ENCODE measurements at places on chromosomes 1 and 21. TPM values are rescaled to one million over a fixed set of nuclear protein-coding genes. Genes with fewer than 3 reads are reported as not detected.
A peak's percentile ranks its signal among the peaks of the same experiment; 100 is the strongest.

The ADGRL2 gene
- 21.4 TPM for total RNA-seq

DNA sequence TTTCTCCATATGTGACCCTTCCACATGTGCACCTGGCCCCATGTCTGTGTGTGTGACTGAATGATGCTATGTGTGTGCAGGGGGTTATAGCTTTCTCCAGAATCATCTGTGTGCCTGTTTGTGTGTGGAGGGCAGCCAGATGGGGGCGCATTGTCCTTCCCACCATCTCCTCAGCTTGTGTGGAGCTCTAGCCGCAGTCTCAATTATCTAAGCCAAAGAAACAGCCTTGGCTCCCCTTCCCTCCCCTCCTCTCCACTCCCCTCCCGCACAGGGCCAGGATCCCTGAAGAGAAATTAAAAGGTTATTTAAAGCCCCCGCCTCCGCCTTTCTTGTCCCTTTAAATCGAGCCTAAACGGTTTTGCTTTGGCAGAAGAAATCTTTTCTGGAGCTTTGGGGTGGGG is 1.8 kb upstream of the DMBX1 start:
- DNase-seq = no peak

- no peak for DNase-seq
Measured at GRCh38 chr21:46078978-46079351, 18.9 kb upstream of the COL6A2 start.

- DNase-seq = peak; percentile 97
Measured at GRCh38 chr1:8660411-8660828, 157.0 kb downstream of the RERE start.

- DNase-seq = no peak
Measured at GRCh38 chr1:207836591-207837347, 74.2 kb downstream of the CD34 start.

GRCh38 chr1:2971101-2971501 is 50.2 kb upstream of the ACTRT2 start:
- DNase-seq = no peak
